ENCODE measurements at places on chromosomes 7 and 10.

DNA sequence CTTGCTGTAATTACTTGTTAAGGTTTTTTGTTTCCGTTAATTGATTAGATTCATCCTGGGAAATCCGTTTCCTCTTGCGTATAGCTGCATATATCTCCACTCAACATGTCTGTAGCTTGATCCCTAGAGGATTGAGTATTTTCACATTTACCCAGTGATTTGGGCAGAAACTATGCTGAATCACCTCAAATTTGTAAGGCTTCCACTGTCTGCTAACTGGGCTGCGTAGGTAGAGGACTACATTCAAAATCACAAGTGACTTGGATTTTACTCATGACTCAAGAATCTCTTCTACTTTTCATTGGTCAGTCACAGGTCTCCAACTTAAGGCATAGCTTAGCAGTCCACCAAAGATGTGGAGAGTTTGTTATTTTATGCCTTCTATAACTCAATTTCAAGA is 141.8 kb downstream of the POLR1F start:
- no peak for DNase-seq

GRCh38 chr7:131652194-131652593 is 95.8 kb upstream of the PODXL start:
- no peak for DNase-seq

- DNase-seq, result no peak
These were observed 1177.7 kb upstream of the AUTS2 start for GRCh38 chr7:68420342-68421192.

DNA sequence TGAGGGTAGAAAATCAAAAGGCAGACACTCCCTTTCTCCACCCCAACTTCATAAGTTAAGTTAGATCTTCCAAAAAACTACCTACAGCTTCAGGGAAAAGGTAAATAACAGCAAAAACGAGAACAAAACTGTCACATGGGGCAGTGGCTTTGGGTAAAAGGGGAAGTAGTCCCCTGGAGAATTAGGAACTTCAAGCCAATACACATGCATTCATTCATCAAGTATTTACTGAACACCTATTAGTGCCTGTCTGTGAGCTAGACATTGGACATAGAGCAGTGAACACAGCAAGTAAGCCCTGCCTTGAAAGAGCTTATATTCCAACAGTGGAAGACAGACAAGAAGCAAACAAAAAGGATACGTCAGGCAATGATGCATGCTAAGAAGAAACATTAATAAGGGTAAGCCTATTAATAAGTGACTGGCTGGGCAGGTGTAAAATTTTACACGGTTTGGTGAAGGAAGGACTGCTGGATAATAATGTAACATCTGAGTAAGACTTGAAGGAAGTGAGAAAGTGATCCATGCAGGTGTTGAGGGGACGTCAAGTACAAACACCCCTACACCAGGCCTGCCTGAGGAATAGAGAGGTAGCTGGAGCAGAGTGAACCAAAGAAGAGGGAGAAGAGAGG is 69.6 kb upstream of the RAPGEF5 start:
- DNase-seq, result no peak

DNA sequence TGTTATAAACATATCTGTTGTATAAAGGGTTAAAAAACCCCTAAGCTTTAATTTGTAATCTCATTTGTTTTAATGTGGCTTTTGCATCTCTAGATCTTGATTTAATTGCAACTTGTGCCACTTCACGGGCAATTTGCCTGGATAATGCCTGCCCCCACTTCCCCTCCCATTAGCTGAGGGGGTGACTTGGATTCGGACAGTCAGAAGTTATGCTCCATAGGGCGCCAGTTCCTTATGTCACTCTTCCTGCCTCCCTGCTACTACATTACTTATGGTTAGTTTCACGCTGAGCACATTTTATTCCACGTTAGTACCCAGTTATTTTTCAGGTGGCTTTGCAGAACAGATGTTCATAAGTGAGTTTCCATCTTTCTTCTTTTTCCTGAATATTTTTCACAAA is 1015.2 kb upstream of the PHF14 start:
- DNase-seq, result no peak

- no peak for DNase-seq
These were observed 11.2 kb upstream of the SEM1 start for GRCh38 chr7:96720843-96721242.

DNA sequence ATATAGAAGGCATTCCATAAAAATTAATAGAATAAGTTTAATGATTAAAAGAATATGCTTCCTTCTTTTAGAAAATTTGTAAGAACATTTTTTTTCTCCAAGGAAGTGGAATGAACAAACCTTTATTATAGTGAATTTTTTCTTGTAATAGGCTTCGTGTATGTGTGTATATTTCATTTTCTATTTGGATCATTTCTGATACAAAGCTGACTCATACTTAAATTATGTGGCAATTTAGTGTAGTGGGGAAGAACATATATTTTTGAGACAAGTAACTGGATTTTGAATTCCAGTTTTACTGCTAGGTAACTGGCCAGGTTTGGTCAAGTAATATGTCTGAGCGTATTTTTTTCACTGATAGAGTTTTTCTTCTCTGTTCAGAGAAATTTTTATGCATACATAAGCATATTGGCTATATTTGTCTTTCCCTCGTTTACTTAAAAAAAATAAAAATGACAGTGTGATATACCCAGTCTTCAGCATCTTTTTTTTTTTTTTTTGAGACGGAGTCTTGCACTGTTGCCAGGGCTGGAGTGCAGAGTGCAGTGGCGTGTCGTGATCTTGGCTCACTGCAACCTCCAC is 50.8 kb downstream of the CDK13 start:
- DNase-seq, result no peak

- no peak for DNase-seq
These were observed 67.8 kb downstream of the ZNRF2 start for GRCh38 chr7:30352169-30352568.

GRCh38 chr7:131538813-131539179 is 17.6 kb downstream of the PODXL start:
- DNase-seq, result no peak

- DNase-seq, result no peak
These were observed 122.1 kb upstream of the SFMBT2 start for GRCh38 chr10:7532723-7533498.

- no peak for DNase-seq
These were observed 223.1 kb upstream of the AKR1E2 start for GRCh38 chr10:4602764-4603491.

GRCh38 chr7:143299840-143300239 is 11.7 kb downstream of the CASP2 start:
- peak; percentile 71 for DNase-seq

DNA sequence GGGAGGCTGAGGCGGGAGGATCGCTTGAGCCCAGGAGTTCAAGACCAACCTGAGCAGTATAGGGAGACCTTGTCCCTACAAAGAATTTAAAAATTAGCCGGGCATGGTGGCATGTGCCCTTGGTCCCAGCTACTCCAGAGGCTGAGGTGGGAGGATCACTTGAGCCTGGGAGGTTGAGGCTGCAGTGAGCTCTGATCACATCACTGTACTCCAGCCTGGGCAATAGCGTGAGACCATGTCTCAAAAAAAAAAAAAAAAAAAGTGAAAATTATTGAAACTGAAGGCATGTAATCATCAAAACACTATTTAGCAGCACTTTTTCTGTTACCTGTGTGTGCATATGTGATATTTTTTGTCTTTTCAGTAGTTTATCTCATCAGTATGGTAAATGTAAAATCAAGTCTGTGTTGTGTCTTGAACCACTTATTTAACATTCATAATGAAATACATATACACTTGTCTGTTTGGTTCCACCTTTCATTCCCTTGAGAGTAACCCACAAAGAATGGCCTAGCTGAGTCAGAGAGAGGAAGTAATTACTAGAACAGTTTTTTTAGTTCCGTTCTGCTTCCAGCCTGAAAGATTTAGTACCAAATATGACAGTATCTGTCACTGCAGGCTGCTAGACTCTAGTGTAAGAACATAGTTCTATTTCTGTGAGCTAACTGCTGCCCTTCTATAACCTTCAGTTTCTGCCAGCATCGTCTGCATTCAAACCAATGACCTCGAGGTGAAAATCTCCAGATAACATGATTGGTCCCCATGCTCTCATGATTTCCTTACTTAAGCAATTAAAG is 68.6 kb downstream of the MMRN2 start:
- no peak for DNase-seq

DNA sequence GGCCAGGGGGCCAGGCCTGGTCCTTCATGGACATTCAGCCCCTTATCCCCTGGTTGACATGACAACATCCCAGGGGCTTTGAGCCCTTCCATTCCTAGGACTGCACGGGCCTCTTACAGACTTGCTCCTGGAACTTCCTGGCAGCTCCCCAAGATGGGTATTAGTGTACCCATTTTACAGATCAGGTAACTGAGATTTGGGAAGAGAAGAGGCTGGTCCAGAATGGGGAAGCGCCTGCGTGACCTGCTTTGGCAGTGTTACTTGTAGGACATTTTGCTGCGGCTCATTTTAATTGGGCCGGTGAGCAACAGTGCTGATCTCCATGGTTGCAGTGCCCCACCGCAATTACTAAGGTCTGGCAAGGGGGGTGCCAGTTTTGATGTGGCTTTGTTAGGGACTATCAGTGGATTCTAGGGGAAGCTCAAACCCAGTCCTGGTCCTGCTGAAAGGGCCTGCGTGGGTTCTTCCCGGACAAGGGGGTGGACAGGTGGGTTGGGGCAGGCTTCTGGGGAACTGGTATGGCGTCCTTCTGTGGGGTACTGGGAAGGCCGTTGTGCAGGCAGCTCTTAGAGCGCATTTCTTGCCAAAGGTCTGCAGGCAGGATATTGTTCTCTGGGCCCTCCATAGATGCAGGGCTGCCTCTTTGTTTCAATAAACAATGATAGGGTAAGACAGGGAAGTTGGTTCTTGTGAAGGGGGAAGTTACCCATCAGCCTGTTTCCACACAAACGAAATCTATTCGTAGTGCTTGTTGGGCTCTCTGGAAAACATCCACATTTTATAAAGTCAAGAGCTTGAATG is 137.6 kb downstream of the RGS10 start:
- DNase-seq, result no peak

DNA sequence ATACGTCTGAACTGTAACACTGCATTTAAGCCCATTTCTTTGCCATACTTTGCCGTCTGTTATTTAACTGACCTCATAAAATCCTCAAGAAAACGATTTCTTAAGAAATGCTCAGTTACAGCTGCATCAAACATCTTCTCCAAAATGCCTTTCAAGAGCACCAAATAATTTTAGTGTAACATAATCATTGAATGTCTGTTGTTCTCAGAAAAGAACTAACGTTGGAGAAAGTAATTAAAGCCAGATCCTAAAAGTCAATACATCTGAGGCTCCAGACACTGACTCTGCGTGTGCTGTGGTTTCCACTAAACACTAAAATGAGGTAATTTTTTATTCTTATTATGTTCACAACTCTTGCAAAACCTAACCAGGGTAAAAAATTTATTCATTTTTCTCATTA is 63.7 kb upstream of the LRRC17 start:
- no peak for DNase-seq

DNA sequence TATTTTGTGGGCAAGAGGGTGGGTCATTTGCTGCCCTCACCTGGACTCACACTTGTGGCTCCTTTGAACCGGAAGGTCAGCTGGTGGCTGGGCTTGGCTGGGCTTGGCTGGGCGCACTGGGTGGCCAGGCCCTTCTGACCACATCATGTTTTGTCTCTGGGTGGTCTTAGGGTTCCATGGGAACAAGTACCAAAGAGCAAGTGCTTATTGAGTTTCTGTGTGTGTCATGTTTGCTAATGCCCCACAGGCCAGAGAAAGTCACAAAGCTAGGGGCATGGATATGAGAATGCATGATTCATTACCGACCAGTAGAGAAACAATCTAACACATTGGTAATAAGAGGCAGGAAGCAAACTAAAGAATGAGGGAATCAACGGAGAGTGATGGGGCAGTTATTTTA is 33.6 kb upstream of the NRP1 start:
- no peak for DNase-seq

DNA sequence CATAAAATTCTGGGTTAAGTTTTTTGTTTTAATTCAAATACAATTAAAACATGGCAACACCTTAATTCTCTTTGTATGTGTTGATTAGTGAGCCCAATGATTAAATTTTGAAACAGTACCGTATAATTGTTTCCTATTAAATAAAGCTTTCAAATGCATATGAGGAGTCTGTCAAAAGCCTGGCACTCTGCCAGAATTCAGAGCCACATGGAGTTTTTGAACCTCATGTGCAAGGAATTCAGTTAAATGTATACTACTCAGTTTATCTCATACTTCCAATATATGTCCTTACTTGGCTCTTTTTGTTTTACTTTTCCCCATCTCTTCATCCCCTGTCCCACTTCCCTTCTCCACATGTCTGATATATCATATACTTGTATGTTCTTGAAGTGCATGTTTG is 165.6 kb upstream of the FAM3C start:
- DNase-seq, result no peak

- no peak for DNase-seq
These were observed 147.7 kb downstream of the SND1 start for GRCh38 chr7:127799535-127800305.

DNA sequence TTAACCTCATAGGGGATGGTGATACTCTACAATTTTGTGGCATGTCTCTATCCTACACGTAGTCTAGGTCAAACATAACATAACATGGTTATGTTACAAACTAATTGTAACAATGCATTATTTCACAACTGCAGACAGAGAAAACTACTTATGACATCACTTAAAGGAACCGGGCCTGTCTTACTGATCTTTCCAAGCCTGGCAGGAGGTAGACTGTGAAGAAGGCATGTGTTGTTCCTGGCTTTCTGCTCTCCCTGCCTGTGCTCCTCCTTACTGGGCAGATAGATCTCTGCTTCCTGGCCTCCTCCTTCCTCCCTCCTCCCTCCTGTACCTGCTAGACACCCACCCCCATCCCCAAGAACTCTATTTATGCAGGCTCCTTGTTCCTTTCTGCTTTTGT is 5.4 kb downstream of the CACNB2 start:
- no peak for DNase-seq

DNA sequence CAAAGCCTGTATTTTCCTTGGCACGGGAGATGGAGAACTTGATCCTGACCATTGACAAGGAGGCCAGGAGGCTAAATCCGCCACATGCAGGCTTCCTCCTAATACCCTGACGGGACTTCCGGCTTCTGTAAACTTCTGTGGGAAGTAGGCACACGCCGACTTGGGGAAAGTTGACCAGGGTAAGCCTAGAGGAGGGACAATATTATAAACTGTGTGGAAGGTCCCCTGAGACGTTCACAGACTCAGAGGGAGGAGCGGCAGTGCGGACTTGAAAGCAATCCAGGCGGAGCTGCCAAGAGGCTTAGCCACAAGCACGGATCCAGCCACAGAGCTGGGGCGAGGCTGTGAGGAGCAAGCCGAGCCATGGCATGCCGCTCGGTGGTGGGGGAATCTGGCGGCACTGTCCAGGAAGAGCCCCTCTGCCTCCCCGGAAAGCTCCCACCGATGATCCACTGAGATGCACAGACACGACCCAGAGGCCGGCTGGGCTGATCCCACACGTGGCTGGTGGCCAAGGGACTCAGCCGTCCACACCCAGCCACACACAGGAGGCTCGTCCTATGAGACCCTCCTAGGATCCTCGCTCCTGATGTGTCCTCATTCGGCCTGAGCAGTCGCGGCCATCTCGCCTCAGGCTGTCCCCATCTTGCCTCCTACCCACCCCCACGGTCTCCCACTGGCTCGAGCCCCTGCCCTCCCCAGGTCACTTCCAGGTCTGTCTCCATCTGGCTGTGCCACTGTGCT is 40.0 kb upstream of the INSIG1 start:
- no peak for DNase-seq

- DNase-seq, result no peak
These were observed 35.3 kb upstream of the HIBADH start for GRCh38 chr7:27697861-27698430.
